Activated CD8-positive, alpha-beta T cell treated with anti-CD3 and anti-CD28 coated beads, Interleukin-2, amount 10 ng/mL, durations not matched to agents 7 days and 5 days (primary cell): ENCODE measurements at places on chromosomes 12 and 14. TPM values are rescaled to one million over a fixed set of nuclear protein-coding genes. Genes with fewer than 3 reads are reported as not detected.

- no peaks in the 10 kb centered on the region for H3K36me3 ChIP-seq
- H3K4me3 ChIP-seq = no peak overlapping the region
- no peak for DNase-seq
- no peak overlapping the region for H3K27ac ChIP-seq
- peaks cover 16% of the 10 kb centered on the region for H3K27me3 ChIP-seq
Observed at GRCh38 chr14:96135285-96135684, 69.4 kb upstream of the BDKRB2 start.

DNA sequence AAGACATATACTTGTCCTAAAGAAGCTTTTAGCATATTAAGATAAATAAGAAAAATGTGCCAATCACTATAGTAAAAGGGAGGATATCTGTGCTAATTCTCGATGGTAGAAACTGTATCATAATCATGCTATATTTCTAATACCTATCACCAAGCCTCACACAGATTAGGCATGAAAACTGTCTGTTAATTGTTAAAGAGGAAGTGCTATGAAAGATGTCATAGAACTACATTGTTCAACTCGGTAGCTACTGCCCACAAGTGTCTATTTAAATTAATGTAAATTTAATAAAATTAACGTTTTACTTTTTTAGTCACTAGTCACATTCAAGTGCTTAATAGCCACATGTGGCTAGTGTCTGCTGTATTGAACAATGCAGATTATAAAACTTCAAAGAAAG lies 77.5 kb upstream of the KICS2 start:
- peaks cover 10% of the 10 kb centered on the region for H3K27me3 ChIP-seq
- H3K4me1 ChIP-seq = no peaks in the 10 kb centered on the region
- no peaks in the 10 kb centered on the region for H3K36me3 ChIP-seq
- no peak overlapping the region for H3K27ac ChIP-seq

DNA sequence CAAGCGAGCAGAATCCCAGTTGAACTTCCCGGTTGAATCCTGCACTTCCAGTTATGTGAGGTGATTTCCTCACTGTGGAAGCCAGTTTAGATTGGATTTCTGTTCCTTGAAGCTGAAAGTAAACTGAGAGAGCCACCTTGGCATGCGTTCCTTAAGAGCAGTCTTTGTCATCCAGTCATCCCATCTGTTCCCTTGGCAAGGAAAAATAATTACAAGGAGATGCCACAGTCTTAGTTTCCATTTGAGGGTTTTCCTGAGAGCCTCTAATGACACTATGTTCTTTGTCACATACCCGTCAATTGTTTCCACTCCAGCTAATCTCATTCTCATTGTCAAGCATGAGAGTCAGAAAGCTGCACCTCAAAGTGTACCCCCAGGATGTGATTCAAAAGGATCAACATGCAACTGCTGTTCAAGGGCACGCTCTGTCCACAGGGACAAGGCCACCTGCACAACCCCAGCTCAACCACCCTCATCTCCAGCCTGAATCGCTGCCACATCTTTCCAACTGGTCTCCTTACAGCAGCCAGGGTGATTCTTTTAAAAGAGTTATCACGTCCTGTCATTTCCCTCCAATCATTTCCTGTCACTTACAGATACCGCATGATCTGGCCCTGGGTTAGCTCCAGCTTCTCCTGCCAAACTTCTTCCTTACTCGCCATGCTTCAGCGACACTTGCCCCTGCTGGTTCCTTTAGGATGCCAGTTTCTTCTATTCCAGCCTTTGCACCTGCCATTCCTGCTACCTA lies 18.0 kb upstream of the TCP11L2 start:
- no peak overlapping the region for H3K27ac ChIP-seq
- peaks cover 3% of the 10 kb centered on the region for H3K36me3 ChIP-seq

Gene RHEBL1
- total RNA-seq = 9.5 TPM

Gene TPPP2
- not detected for total RNA-seq

Gene TMEM253
- not detected for total RNA-seq

Gene NINJ2
- total RNA-seq = 8.0 TPM
